Stimulated activated CD8-positive, alpha-beta memory T cell treated with anti-CD3 and anti-CD28 coated beads, Interleukin-7, amount 100 ng/mL, for 4 hours (primary cell): ENCODE measurements at places on chromosomes 16 and 17.

- no peak for DNase-seq
Measured at GRCh38 chr16:9408297-9408878, 316.9 kb downstream of the HAPSTR1 start.

GRCh38 chr16:2715519-2715918 lies 4.5 kb downstream of the PRSS27 start:
- peak; percentile 70 for DNase-seq

DNA sequence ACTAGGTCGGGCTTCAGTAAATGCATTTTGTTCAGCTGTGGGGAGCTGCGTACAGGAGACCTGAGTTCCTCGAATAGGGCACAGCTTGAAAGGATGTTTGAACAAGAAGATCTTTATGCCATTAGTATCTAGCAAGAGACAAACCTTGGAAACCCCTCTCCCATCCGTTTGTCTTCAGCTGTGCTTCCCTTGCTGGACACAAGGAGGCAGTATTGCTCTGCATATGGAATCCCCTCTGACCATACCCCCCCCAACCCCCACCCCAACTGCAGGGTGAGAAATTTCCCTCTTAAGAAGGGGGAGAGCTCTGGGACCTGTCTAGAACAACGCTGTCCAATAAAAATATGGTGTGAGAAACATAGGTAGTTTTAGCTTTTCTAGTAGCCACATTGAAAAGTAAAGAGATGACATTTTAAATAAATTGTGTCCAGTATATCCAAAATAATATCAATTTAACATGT lies 1.6 kb downstream of the MRM1 start:
- DNase-seq: peak; percentile 49

DNA sequence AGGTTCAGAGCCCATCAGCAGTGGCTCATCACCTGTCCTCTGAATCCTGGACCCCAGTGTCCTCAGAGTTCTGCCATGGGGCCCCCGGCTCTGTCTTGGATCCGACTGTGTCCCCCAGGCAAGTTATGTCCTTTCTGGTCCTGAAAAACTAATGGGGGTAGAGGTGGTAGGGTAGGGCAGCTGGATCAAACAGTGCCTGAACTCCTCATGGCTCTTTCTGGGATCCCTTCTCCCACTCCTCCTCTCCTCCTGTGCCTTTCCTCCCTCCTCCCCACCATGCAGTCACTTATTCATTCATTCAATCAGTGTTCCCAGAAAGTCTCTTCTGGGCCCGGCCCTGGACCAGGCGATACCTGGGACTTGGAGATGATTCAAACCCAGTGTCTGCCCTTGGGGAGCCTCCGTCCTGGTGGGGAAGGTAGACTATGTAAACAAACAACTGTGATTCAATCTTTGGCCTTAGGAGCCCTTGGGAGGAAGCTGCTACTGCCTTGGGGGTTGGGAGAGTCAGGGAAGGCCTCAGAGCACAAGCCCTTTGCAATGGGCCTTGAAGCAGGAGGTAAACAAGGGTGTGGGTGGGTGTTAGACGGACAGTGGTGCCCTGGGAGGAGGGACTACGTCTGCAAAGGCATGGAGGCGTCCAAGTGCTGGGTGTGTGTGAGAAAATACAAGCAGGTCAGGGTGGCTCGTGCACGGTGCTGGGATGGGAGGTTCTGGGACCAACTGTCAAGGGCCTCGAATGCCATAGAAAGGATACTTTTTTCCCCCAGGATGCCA lies 6.4 kb upstream of the FAM83G start:
- DNase-seq: no peak

DNA sequence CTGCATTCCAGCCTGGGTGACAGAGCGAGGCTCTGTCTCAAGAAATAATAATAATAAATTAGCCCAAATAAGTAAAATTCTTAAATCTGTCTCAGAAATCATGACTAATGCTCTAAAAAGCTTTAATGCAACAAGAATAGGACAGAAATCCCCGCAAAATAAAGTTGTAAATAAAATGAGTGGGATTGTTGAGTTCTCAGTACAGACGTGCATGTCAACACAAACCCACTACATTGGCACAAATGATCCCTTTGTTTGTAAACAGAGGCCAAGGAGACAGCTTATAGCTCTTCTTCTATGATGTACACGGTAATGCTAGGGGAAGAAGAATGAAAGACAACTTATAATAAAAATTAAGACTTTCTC lies 6.0 kb downstream of the STAT5B start:
- no peak for DNase-seq

- DNase-seq: no peak
Measured at GRCh38 chr17:57675427-57676387, 69.4 kb downstream of the CCDC182 start.

- no peak for DNase-seq
Measured at GRCh38 chr16:71966932-71967331, 33.3 kb downstream of the PKD1L3 start.

- DNase-seq: no peak
Measured at GRCh38 chr17:79835953-79836509, 3.2 kb downstream of the CBX4 start.
